GM23338 (cell line): ENCODE measurements at places on chromosomes 13 and 19.

- DNase-seq: no peak
These were observed 27.6 kb downstream of the ARL11 start for GRCh38 chr13:49655906-49656305.

DNA sequence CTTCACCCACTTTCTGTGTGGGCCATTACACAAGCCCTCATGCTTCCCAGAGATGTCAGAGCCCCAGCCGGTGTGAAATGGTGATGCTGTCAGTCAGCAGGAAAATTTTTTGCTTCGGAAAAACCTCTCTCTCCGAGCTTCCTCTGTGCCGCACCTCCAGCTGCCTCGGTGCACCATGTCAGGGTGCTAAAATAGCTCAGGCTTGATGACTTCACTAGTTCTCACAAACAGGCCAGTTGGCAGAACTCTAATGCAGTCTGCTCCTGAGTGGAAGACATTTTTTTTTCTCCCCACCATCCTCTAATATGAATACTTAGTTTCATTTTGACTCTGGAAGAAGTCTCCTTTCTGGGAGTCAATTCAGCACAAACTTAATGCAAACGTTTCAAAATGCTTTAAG lies 71.3 kb downstream of the KLF12 start:
- no peak for DNase-seq

DNA sequence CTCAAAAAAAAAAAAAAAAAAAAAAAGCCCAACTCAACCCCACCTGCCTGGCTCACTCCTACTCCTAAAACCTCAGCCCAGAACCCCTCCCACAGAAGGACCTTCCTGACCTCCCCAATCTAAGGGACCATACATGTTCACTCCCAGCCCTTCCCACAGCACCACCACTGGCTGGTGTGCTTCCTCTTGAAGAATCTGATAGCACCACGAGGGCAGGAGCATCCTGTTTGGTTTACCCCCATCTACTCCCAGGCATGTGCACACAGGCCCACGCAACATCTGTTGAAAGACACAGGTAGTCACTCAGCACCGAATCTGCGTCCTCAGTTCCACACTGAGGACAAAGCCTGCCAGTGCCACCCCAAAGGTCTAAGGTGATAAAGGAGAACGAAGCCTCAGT lies 8.2 kb downstream of the LATS2 start:
- no peak for DNase-seq

DNA sequence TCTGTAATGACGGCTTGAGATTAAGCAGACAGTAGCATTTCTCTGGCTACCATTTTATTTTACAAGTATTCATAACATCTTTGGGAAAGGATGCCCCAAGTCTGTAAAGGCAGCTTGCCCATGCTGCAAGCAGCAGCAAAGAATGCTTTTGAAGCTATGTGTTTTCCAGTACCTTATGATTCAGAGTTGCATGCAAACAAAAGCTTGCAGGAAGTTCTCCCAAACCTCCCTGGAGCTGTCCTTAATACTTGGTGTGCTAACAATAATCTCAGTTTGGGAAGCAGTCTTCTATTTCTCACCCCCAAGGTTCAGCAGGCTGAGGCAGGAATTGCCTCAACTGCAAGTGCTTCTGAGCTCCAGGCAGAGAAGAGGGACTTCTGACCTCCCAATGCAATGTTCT lies 60.8 kb downstream of the CCNA1 start:
- no peak for DNase-seq
